Psoas muscle (tissue), 8 donors: ENCODE measurements at places on chromosomes 7 and 10. TPM values are rescaled to one million over a fixed set of nuclear protein-coding genes. Genes with fewer than 3 reads are reported as not detected.

The ACSM6 gene
- not detected for polyA plus RNA-seq

The TMEM213 gene
- not detected for polyA plus RNA-seq

The SPDYE2B gene
- not detected for polyA plus RNA-seq

The HHEX gene
- 1.5 TPM for polyA plus RNA-seq

The NYAP1 gene
- polyA plus RNA-seq, result 0.12 TPM

The PRTFDC1 gene
- polyA plus RNA-seq, result 0.14 TPM

The CALML3 gene
- not detected for polyA plus RNA-seq

The CLRN3 gene
- not detected for polyA plus RNA-seq

The CFAP58 gene
- 0.07 TPM for polyA plus RNA-seq

The IGF2BP3 gene
- 0.03 TPM for polyA plus RNA-seq

The CDK14 gene
- 1.7 TPM for polyA plus RNA-seq

The TRIP6 gene
- 5.3 TPM for polyA plus RNA-seq

The SAMD9L gene
- polyA plus RNA-seq, result 1.5 TPM

The HOXA6 gene
- 0.64 TPM for polyA plus RNA-seq

The IGFBP3 gene
- 19.8 TPM for polyA plus RNA-seq

The NRP1 gene
- 11.4 TPM for polyA plus RNA-seq

The OSBPL3 gene
- polyA plus RNA-seq, result 5.3 TPM

The ANKRD61 gene
- 0.13 TPM for polyA plus RNA-seq

The PSMC2 gene
- polyA plus RNA-seq, result 524 TPM

The TMEM26 gene
- polyA plus RNA-seq, result 0.31 TPM

The AQP1 gene
- 75.0 TPM for polyA plus RNA-seq

The AUTS2 gene
- polyA plus RNA-seq, result 6.0 TPM

The SPAG6 gene
- polyA plus RNA-seq, result not detected

The ALDH18A1 gene
- 4.5 TPM for polyA plus RNA-seq

The EPDR1 gene
- polyA plus RNA-seq, result 18.8 TPM

The ANK3 gene
- 51.6 TPM for polyA plus RNA-seq

The DPP6 gene
- polyA plus RNA-seq, result 0.18 TPM

The PDE1C gene
- 0.42 TPM for polyA plus RNA-seq

The CTNNA3 gene
- polyA plus RNA-seq, result 1.9 TPM

The CALHM3 gene
- not detected for polyA plus RNA-seq

The ZP3 gene
- 0.23 TPM for polyA plus RNA-seq

The HOXA13 gene
- polyA plus RNA-seq, result 0.01 TPM

The OPALIN gene
- not detected for polyA plus RNA-seq

The SPDYE3 gene
- not detected for polyA plus RNA-seq

The PROSER2 gene
- polyA plus RNA-seq, result 0.63 TPM

The CFAP43 gene
- polyA plus RNA-seq, result 0.44 TPM

The PPA1 gene
- polyA plus RNA-seq, result 211 TPM

The SPDYE9 gene
- not detected for polyA plus RNA-seq

The LEP gene
- polyA plus RNA-seq, result 0.78 TPM

The SPDYE16 gene
- 0.10 TPM for polyA plus RNA-seq

The SRRM3 gene
- 5.4 TPM for polyA plus RNA-seq

The ZNF804B gene
- not detected for polyA plus RNA-seq

The SUPV3L1 gene
- polyA plus RNA-seq, result 50.6 TPM

The PGAM2 gene
- 569 TPM for polyA plus RNA-seq

The NPC1L1 gene
- 0.10 TPM for polyA plus RNA-seq

The BMPR1A gene
- polyA plus RNA-seq, result 4.6 TPM

The PON1 gene
- polyA plus RNA-seq, result 0.10 TPM

The CTAGE8 gene
- 0.04 TPM for polyA plus RNA-seq

The FGFR2 gene
- polyA plus RNA-seq, result 0.20 TPM

The MICU1 gene
- 33.5 TPM for polyA plus RNA-seq

The CD36 gene
- 273 TPM for polyA plus RNA-seq

The PIP gene
- polyA plus RNA-seq, result not detected

The GLUD1 gene
- 64.0 TPM for polyA plus RNA-seq

The NKX1-2 gene
- polyA plus RNA-seq, result not detected

The HTR5A gene
- polyA plus RNA-seq, result not detected

The PTPN20 gene
- polyA plus RNA-seq, result 1.3 TPM

The TSPAN12 gene
- polyA plus RNA-seq, result 2.3 TPM

The LRRN3 gene
- polyA plus RNA-seq, result 0.82 TPM
